ENCODE measurements at places on chromosomes 5 and 9.

DNA sequence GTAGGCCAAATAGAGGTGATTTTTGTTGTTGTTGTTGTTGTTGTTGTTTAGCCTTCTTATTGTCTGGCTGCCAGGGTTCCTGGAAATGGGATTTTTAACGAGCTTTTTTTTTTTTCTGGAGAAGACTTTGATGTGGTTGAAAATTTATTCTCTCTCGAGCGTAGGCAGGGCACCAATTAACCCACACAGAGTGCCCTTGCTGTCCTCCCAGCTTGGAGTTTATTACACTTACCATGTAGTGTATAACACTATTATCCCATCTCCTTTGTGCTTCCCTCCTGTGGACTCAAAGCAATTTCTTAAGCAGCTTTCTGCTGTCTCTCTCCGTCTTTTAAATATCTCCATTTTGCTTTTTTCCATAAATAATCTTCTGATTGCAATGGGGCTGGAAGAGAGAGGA is 57.4 kb downstream of the OR2K2 start:
- DNase-seq = no peak

DNA sequence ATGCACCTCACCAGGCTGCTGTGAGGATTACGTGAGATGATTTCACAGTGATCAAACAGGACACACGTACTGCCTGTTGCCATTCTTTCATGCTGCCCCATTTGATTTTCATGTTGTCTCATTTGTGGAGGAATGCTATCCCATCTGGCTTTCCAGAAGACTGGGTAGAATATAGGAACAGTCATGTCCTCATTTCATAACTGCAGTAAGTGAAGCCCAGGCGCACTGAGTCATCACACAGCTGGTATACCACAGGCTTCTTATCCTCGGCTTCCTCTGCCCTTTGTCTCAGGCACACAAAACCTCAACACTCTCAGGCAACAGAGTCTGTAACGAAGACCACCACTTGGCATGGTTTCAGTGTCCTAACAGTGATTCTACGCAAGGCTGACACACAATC is 62.3 kb downstream of the LHFPL2 start:
- no peak for DNase-seq

DNA sequence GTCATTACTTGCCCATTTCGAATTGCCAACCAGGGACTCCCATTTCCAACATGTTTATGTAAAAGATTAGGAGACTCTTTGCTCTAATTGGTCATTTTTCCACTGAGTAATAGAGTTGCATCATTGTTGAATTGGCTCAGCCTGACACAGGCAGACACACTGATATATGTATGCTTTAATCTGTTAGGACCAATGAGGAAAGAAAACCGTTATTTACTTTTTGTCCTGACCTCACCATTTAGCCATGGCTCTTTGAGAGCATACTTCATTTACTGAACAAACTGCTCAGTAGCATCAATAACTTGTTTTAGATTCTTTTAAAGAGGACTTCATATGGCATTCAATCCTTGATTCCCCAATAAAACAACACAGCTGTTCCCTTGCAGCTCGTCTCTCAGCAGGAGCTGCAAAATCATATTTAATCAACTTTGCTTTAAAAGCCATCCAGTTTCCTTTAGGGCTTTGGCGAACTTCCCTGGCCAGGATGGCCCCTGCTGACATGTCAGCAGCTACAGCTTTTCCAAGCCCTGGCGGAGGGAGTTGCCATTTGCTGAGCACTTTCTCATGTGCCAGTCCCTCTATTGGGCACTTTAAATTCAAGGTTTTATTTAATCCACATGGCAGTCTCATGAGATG is 251.5 kb upstream of the TNC start:
- no peak for DNase-seq

DNA sequence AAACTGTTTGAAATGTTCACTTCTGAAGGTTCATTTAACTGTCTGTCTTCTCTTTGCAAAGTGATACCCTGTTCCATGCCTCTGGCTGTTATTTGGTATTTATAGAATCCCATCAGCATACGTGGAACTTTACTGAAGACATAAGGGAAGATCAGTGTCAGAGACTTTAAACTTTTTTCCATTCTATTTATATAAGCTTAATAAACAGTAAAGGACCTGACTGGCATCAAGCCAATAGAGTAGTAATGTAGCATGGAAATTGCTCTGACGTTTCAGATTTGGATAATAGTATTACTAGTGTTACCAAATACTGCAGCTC is 94.9 kb upstream of the MINAR2 start:
- no peak for DNase-seq

Measured in globus pallidus (tissue), 1 donor.